Activated CD8-positive, alpha-beta memory T cell treated with anti-CD3 and anti-CD28 coated beads for 1 hour (primary cell): ENCODE measurements at places on chromosomes 3 and 15.

DNA sequence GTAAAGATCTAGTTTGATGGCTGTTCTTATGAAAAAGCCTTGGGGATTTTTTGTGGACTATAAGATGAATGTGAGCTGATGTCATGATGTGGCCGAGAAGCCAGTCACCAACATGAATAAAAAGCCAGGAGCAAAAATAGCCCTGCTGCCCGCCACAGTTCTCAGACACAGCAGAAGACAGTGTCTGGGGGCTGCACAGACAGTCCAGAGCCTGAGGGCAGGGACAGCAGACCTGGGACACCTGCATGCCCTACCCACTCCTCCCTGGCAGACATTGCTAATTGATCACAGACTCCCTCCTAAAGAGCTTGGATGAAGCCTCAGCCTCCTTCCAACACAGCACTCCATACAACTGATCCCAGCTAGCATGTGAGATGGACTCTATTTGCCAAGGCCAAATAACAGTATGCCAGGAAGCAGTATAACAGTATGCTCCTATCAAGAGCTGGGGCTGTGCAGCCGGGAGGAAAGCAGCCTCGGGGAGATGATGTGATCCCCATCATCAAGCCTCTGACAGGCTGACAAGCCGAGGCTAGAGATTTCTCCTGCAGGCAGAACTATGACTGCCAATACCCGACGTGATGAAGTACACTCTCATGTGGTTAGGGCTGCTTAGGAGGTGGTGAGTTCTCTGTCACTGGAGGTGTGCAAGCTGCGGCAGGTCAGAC is 105.4 kb upstream of the RPL32 start:
- DNase-seq, result no peak

DNA sequence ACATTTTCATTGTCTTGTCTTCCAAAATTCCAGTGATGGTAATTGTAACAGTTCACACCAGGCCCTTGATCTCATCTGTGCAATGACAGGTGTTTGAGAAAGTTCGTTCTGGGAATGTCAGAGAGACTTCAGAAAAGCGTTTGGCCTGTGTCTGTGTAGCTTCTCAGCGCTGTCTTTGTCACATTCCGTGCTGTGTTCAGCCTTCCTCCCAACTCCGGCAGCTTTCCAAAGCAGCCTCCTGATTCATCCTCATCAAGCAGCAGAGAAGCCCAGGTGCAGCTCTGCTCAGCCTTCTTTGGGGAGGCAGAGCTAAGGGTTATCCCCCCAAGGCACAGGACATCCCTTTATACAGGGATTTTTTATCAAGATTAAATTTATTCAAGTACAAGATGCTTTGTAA is 494.0 kb upstream of the SUCLG2 start:
- no peak for DNase-seq

GRCh38 chr3:7264196-7264526 is 403.2 kb downstream of the GRM7 start:
- no peak for DNase-seq

DNA sequence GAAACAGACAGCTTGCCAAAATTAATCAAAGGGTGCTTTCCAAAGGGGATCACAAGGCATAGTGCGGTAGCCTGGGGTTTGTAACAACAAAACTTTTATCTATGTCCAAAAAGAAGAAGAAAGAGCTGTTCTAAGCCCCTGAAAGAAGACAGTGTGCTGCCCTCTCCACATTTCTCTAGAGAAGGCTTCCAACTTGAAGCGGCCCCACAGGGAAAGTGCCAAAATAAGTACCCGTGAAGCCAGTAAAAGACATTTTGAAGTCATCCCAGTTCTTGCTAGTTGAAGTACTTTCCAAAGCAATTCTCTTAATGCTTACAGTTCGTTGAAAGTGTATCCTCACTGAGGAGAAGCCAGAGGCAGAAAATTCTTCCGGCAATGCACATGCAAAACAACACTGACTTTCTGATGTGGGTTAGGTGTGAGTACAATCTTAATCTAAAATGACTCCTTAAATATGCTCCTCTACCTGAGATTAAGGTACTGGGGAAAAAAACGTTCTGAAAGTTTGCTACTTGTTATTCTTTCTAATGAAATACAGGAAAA is 21.3 kb downstream of the GPR15 start:
- DNase-seq, result no peak

GRCh38 chr15:93247466-93248121 is 158.6 kb upstream of the RGMA start:
- DNase-seq, result no peak

- no peak for DNase-seq
These were observed 79.1 kb downstream of the TOP2B start for GRCh38 chr3:25585361-25586166.

- DNase-seq, result no peak
These were observed 222.0 kb downstream of the PYDC2 start for GRCh38 chr3:191682961-191683360.

DNA sequence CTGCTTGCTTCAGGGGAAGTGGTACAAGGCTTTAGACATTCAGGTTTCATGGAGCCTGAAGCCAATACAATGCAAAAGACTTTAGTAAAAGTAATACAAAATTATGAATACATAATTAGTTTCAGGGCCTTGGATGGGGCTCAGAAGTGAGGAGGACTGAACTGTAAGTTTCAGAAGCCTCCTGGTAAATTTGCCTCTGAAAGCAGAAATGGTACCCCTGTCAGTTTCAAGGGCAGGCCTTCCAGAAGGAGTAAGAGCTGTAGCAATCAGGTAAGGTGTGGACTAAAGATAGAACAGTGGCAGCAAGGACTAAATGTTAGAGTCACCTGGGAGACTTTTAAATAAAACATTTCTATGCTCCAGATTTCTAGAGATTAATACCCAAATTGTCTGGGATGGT is 402.5 kb upstream of the GOLIM4 start:
- no peak for DNase-seq

DNA sequence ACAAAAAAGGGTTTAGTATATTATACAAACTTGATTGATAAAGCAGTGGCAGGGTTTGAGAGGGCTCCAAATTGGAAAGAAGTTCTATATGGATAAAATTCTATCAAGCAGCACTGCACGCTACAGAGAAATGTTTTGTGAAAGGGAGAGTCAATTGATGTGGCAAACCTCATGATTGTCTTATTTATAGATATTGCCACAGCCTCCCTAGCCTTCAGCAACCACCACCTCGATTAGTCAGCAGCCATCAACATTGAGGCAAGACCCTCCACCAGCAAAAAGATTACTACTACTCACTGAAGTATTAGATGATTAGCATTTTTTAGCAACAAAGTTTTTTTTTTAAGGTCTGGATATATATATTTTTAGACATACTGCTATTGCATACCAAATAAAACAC is 296.7 kb downstream of the CHST2 start:
- no peak for DNase-seq

GRCh38 chr3:45806072-45806471 is 9.7 kb upstream of the SLC6A20 start:
- no peak for DNase-seq

- DNase-seq, result no peak
These were observed 102.7 kb upstream of the AADACL2 start for GRCh38 chr3:151630938-151631441.

DNA sequence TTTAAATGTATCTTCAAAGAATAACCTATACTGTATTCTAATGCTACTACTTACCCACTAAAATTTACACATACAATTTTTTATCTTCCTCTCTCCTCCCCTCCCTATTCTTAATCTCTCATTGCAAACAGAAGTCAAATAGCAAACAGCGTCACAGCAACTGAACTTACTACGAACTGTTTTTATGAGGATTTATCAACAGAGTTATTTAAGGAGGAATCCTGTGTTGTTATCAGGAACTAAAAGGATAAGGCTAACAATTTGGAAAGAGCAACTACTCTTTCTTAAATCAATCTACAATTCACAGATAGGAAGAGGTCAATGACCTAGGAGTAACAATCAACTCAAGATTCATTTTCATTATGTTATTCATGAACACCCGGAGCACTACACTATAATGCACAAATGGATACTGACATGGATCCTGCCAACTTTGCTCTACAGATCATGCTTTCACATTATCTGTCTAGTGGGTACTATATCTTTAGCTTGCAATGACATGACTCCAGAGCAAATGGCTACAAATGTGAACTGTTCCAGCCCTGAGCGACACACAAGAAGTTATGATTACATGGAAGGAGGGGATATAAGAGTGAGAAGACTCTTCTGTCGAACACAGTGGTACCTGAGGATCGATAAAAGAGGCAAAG is 984 bp downstream of the FGF7 start:
- DNase-seq, result no peak
